Epithelial cell of esophagus (primary cell): ENCODE measurements at places on chromosomes 7 and 10.

DNA sequence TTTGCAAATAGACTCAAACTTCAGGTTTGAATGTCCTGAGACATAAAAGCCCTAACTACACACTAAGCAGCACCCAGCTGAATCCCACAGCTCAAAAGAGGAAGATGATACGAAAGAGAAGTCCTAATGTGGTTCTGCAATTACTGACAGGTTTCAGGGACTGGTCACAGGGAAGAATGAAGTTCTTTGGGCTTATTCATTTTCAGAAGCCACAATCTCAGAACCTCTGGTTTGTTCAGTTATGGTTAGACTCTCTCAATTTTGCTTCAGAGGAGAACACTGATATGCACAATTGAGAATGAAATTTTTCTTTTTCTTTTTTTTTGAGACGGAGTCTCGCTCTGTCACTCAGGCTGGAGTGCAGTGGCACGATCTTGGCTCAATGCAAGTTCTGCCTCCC, 94.6 kb upstream of the FAM180A start:
- DNase-seq = no peak

GRCh38 chr7:14931511-14932215, 29.1 kb upstream of the DGKB start:
- no peak for DNase-seq

DNA sequence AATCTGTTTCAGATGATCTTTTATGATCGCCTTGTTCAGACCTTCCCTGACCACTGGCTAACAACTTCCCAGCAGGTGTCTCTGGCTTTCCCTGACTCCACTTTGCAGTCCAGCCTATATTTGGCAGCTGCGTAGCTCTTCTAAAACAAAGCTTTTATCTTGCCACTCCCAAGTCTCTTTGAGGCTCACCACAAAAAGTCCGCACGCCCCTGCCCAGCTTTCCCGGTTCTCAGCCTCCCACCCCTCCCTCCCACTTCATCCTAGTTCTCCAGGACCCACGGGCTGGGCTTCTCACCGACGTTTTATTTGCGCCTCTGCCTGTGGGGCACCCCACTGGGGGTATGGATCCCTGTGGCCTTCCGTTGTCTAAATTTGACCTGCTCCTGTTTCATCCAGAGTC, 58.9 kb upstream of the USP6NL start:
- DNase-seq = no peak

DNA sequence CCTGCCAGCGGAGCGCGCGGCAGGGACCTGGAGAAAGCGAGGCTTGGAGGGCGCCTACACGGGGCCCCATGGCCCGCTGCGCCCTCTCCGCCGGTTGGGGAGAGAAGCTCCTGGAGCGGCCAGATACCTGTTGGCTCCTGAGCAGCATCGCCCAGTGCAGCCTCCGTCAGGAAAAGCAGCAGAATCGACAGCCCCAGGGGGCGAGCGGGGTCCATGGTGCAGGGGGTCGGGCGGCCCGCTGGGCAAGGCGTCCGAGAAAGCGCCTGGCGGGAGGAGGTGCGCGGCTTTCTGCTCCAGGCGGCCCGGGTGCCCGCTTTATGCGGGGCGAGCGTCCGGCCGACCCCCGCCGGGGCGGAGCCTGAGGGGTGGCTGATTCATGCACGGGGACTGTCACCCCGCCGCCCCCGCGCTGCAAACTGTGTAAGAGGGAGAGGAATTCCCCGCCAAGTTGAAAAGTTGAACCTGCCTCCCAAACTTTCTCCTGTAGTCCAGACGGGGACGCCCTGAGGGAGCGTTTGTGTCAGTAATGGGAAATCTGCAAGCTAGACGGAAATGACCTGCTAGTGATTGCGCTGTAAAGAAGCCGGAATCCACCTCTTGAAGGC, at the start of gene TFPI2:
Gene TFPI2 (minus strand): TSS at position 290 of the 605 bp plus-strand sequence. CDS start 75 bp downstream, at position 215.
- DNase-seq = peak; percentile 90

GRCh38 chr7:2513702-2514101, 5.9 kb upstream of the LFNG start:
- no peak for DNase-seq

GRCh38 chr7:32890010-32890792, 1.4 kb downstream of the KBTBD2 start:
- DNase-seq = peak; percentile 76

DNA sequence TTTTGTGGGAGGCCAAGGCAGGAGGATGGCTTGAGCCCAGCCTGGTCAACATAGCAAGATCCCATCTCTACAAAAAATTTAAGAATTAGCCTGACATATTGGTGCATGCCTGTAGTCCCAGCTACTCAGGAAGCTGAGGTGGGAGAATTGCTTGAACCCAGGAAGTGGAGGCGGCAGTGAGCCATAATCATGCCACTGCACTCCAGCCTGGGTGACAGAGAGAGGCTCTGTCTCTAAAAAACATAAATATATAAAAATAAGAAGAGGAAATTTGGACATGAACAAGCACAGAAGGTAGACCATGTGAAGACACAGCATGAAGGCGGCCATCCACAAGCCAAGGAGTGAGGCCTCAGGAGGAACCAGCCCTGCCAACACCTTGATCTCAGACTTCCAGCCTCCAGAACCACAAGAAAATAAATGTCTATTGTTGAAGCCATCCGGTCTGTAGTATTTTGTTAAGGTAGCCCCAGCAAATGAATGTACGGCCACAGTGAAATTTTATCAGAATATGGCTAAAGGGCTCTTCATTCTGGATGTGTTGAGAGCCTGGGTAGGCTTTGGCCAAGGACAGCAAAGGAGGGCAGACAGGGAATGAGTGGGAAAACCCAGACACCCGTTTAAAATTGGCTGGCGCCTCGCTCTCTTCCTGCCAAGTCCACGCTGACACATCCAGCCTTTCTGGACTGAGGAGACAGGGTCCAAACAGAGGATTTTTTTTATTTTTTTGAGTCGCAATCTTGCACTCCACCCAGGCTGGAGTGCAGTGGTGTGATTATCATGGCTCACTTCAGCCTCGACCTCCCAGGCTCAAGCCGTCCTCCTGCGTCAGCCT, 12.9 kb upstream of the GRID2IP start:
- no peak for DNase-seq

DNA sequence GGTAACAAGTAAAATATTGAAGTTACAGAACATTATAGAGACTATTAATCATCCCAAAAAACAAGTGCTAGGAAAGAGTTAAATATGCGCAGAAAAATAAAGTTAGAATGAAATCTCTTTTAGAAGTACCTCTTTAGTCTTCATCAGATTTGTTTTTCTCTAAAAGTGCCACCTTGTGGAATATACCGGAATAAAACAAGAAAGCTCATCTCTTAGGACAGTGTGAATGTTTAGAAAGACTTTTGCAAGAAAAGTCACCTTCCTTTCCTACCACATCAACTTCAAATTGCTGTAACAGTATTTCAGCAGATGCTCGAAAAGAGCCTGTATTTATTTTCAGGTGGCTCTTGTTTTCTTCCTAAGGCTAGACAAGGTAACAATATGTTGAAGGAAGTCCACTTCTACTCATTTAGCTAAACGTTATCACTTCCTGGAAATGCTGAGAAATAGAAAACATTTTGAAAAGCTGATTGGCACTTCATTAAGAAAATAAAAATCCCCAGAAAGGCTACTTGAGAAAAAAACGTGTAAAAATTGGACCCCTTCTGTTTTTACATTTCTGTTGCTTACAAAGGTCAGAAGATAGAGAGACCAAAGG, 19.8 kb upstream of the FAM133B start:
- peak; percentile 32 for DNase-seq

GRCh38 chr10:6986927-6987326, 406.9 kb upstream of the PRKCQ start:
- DNase-seq = no peak

DNA sequence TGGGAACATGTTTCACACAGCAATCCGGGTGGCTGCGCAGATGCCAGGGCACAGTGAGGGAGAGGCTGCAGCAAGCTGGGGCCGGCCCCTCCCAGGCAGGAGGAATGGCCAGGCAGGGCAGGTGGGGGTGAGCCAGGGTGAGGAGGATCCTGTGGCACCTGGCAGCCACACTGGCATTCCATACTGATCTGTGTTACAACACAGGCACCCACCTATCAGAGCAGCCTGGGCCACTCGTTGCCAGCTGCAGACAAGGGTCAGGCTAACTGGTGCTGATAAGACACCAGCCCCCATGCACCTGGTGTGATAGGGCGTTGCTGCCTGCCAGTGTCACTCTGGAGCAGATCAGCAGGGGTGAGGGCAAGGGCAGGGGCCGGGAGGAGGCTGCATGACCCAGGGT, 16.6 kb upstream of the RET start:
- no peak for DNase-seq

- DNase-seq = no peak
Observed at GRCh38 chr10:100356067-100357017, 9.3 kb downstream of the SCD start.

- DNase-seq = no peak
Observed at GRCh38 chr7:124930655-124931597, 1.3 kb upstream of the POT1 start.

DNA sequence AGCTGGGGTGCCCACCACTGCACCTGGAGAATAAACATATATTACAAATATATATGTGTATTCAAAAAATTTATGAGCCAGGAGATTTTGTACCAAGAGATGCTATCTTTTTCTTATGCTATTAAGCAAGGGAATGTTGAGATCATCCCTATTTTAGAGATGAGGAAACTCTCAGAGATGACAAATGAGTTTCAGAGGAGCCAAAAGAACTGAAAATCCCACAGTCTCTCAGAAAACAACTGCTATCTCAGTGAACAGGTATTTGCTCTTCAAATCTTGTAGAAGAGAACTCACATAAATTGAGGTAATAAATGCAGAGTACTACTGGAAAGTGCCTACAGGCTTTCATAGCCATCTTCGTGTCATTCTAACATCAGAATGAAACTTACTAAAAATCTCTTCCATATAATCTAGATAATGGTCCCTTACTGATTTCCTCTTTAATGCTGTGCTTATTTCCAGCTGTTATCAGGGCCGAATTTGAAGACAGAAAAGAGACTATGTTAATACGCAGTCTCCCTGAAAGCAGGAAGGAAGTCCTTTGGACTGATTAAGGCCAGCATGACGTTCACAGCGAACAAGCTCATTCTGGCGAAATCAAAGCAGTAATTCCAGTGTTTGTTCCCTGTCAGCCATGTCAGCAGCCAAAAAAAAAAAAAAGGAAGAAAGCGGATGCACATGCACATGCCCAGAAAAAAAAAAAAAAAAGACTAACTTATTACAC, 29.4 kb upstream of the ANAPC16 start:
- DNase-seq = no peak

GRCh38 chr10:109591601-109592000, 331.7 kb downstream of the XPNPEP1 start:
- DNase-seq = peak; percentile 21

GRCh38 chr7:99551334-99551733, 580 bp downstream of the FAM200A start:
- peak; percentile 11 for DNase-seq
